ENCODE measurements at places on chromosomes 7 and 10.

DNA sequence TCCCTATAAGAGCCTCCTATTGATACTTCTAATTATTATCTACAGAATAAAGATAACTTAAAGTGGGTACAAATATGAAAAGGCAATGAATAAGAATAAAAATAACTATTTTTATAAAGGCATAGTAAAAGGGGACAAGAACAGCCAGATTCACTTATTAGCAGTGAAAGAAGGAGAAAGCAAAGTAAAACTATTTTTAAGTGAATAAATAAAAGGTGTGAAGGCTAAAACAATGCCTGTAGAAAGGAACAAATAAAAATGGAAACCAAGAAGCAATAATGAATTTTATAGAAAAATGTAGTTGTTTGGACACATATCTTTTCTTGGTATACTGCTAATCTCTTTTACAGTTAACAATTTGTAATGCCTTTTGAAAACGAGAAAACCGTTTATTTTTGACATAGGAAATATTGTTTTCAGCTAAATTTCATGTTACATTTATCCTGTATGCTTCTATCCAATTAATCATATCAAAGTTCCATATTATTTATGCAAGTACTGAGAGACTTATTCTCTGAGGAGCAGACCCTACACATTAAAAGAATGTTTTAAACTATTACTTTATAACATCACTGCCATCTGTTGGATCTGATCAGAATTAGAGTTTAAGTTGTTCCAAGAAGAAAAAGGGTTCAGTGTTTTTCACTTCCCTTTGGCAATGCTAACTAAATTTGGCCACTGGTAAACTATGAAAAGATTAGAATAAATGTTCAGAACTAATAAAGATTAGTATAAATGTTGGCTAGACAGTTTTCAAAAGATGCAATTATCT, 59.1 kb downstream of the ARMC3 start:
- no peak for DNase-seq

DNA sequence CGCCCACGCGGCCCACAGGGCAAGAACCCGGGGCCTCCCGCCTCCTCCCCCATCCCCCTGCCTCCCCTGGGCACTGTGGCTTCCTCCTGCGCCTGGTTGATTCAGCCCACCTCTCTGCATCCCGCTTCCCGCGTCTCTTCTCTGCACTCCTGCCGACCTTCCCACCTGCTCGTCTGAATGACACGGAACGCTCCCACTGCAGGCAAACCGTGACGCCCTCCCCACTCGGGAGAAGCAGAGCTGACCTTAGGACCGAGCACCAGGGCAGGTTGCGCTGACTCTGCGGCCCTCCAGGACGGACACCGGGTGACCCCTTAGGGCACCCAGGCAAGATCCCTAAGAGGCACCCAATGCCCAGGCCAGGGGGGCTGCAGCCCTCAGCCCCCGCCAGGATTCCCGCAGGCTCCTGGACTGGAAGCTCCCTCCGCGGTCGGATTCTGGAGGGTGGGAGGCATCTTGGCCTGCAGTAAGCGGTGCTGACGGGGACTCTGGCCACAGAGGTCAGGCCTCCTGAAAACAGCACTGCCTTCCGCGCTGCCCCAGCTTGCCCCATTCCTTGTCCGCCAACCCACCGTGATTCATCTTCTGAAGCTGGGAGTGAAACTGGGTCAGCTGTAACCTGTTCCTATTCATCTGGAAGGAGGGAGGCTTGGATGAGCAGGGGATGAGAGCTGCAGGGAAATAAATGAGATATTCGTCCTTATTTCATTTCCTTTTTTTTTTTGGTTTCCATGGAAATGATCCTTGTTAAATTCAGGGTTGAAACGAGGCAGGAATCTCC, 990 bp downstream of the CALML3 start:
- DNase-seq = no peak

- no peak for DNase-seq
Observed at GRCh38 chr7:1108264-1108920, 20.5 kb downstream of the GPER1 start.

DNA sequence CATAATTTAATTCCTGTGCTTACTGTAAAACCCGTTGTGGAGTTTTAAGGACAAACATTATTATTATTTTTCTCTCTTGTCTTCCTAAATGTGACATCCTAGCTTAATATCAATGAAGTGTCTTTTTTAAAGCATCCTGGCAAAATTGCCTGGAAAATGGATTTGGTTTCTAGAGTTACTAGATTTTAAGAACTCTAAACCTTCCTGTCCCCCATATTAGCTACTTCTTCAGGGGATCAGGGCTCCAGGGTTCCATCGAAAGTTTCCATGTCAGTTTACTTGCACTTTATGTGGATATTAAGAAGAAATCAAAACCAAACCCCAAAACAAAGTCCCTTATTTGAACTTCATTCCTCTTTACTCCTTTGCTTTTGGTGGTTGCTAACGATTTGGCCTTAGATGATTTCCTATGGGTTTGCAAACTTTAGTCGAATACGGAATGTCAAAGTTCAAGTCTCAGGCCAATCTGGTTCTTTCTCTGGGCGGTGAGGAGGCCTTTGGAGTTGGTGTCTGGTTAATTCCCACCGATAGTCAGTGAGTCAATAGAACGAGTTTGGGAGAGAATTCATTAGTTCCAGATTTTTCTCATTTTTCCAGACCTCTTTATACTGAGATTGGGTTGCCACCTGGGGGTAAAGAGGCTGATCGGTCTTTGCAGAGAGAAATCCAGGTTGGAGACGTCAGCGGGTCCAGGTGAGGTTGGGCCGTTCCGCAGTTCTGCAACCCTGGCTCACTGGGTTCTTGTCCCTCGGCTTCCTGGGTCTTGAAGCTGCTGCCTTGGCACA, 1.1 kb downstream of the CUX1 start:
- DNase-seq = no peak

- no peak for DNase-seq
Observed at GRCh38 chr10:70532554-70533188, 54.1 kb downstream of the PALD1 start.

- no peak for DNase-seq
Observed at GRCh38 chr7:3960050-3960763, 659.2 kb downstream of the SDK1 start.

DNA sequence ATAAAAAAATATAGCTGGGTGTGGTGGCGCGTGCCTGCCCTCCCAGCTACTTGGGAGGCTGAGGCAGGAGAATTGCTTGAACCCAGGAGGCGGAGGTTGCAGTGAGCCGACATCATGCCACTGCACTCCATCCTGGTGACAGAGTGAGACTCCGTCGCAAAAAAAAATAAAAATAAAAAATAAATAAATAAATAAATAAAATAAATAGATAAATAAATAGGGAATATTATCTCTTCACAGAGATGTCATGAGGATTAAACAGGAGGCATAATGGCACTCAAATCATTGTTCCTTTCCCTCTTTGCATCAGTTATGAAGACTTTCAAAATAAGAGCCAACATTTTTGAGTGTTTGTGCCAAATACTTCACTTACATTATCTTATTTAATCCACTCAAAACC, 32.0 kb upstream of the BMPR1A start:
- no peak for DNase-seq

DNA sequence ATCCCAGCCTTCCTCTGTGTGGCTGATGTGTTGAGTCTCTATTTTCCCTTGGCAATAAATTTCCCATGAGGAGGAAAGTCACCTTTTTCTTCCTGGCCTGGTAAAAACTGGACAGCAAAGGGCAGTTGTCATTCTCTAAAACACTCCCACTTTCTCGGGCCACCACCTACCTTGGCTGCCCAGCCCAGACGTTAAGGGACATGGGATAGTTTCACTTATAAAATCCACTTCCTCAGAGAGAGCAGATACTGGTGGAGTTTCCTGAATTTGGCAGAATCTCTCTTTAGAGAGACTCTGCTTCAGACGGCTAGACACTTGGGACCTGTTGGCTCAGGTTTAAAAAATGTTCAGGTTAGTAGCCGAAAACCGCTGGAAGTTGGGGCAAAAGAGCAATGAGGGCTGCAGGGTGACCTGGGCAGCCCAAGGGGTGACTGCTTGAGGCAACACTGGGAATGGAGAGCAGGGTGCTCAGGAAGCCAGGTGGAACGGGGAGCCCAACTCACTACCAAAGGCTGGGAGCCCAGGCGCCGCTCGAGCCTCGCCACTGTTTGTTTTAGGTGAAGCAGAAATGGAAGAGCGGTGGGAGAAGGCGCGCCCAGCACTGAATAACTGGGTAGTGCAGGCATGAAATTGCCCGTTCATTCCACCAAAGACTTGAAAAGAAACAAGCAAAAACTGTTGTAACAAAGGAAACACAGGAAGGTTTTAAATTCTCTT, 186.1 kb downstream of the TRIL start:
- DNase-seq = peak; percentile 32

GRCh38 chr7:47249361-47249760, 332.6 kb downstream of the TNS3 start:
- no peak for DNase-seq

DNA sequence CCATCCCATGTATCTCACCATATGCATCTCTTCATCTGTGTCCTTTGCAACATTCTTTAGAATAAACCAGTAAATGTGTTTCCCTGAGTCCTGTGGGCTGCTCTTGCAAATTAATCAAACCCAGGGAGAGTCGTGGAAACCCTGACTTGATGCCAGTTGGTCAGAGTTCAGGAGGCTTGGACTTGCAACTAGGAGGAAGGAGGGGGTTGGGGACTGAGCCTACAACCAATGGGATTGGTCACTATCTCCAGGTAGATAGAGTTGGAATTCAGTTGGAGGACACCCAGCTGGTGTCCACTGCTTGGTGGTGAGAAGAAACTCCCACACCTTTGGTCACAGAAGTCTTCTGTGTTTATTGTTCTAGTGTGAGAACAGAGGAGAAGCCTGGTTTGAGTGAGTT, 38.3 kb upstream of the PRKCQ start:
- no peak for DNase-seq

- no peak for DNase-seq
Observed at GRCh38 chr10:27536437-27536836, 32.3 kb downstream of the RAB18 start.

- DNase-seq = no peak
Observed at GRCh38 chr10:75345738-75346137, 55.8 kb downstream of the ZNF503 start.

DNA sequence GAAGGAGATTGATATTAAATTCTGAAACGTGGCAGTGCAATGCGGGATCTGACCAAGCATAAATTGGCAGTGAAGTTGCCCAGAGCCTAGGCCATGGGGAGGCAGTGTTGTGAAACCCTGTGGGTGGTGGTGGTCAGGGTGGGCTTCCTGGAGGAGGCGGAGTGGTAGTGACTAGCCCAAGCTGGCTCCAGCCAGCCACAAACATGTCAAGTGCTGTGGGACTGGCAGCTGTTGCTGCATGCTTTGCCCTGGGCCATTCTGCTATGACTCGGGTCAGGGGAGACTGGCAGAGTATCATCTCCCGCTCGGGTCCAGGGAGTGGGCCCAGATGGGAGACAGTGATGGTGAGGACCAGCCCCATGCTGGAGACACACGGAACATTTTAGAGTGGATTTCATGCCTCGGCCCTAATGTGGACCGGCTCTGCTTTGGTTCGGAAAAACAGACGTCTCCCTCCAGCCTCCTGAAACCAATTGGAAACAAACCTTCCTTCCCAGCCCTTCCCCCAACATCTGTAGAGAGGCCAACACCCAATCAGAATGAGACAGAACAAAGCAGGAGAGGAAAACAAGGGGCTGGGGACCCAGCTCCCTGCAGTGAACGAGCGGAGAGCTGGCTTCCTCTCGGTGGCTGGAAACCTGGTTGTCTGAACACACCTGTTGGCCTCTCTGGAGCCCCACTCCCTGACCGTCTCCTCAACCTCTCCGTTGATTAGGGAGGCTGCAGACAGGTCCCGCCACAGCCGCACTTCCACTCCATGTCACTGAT, 58.2 kb downstream of the TMEM270 start:
- DNase-seq = no peak

- no peak for DNase-seq
Observed at GRCh38 chr7:108697254-108697653, 127.6 kb downstream of the DNAJB9 start.

DNA sequence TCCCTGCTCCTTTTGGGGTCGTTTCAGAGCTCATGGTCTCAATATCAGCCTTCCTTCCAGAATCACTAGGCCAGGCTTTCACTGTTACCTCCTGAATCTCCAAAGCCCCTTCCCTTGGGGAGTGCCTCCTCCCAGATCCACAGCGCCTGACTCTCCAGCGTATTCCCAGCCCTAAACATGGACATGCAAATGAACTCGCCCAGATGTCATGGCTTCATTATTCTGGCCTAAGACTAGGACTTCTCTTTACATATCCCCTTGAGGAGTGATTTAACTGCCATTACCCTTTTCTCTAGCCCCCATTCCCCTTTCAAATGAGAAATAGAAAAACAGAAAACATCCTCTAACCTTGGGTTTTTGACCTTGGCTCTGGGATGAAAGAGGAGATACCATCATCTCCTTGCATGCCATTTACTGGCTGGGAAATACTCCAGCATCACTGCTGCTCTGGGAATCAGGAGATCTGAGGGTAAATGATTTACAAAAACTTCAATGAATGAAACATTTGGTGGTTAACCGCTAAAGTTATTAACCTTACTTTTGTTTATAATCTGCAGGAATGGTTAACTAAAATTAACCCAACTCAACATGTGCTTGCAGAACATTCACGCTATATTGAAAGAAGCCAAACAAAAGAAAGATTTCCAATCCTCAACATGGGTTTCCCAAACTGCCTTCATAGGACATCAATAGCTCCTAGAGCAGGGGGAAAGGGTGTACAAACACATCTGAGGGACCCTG, 37.0 kb downstream of the FAM171A1 start:
- peak; percentile 12 for DNase-seq

DNA sequence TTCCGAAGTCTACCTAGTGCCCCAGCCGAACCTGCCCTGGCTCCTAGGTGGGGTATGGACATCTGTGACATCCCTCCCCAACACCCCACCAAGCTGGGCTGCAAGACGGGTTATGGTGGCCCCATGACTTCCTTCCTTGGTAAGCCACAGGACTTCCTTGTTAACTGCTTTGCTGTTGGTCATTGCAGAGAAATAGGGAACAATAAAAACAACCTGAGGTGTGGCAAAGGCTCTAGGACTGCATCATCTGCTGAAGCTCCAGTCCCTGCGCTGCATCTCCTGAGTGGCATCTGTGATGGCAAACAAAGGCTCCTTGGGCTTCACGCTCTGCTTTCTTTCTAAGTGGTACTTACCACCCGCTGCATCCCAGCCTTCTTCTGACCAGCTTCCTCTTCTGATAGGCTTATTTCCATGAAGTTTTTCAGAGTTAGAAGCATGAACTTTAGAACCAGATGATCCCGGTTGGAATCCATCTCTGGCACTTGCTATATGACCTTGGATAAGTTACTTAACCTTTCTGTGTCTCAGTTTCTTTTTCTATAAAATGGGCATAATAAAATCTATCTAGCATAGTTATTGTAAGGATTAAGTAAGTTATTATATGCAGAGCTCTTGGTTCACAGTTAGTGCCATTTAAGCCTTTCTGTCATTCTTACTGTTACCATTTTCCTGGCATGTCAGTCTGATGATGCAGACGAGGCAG, 216.8 kb downstream of the RPS24 start:
- no peak for DNase-seq

GRCh38 chr7:7816816-7817536, 98.6 kb upstream of the RPA3 start:
- no peak for DNase-seq

DNA sequence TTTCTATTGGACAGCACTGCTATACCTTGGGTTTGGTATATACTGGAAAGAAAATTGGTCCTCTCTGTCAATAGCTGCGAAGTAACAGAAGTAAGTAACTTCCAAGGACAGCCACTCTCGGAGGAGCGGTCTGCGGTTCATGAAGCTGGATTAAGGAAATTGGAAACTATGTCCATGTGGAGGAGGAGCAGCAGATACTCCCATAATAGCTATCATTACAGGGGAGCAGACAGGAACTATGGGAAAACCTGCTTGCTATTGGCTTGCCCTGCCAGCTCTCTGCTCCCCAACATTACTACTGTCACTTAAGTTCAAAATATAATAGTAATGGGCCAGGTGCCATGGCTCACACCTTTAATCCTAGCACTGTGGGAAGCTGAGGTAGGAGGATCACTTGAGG, 83.9 kb upstream of the TRIL start:
- DNase-seq = no peak

All from Calu3 (cell line).